ENCODE measurements at places on chromosomes 4 and X. TPM values are rescaled to one million over a fixed set of nuclear protein-coding genes. Genes with fewer than 3 reads are reported as not detected.

Gene ASB9
- 2.0 TPM for total RNA-seq

Gene NEIL3
- not detected for total RNA-seq

Gene BTK
- total RNA-seq = 7.9 TPM

Gene HHIP
- total RNA-seq = 2.8 TPM

Gene TMEM35A
- 11.5 TPM for total RNA-seq

Gene PDCL2
- total RNA-seq = not detected

Gene CAPN6
- total RNA-seq = 0.47 TPM

Gene SLC4A4
- total RNA-seq = 36.8 TPM

Gene SPANXA1
- total RNA-seq = not detected

Gene SLC7A11
- total RNA-seq = 19.2 TPM

Gene MAGEB1
- not detected for total RNA-seq

Gene PRSS12
- total RNA-seq = 2.4 TPM

Gene MAGEC2
- total RNA-seq = not detected

Gene BANK1
- total RNA-seq = 14.1 TPM

Gene TRPC3
- total RNA-seq = 11.8 TPM

Gene SH2D1A
- not detected for total RNA-seq

Gene CLCN4
- total RNA-seq = 2.2 TPM

Gene PPBP
- total RNA-seq = not detected

Gene SLC34A2
- 2.5 TPM for total RNA-seq

Gene EXOC1L
- total RNA-seq = not detected

Gene ANOS1
- 2.3 TPM for total RNA-seq

Gene USP46
- total RNA-seq = 34.6 TPM

Gene TKTL1
- not detected for total RNA-seq

Gene GIMD1
- total RNA-seq = not detected

Gene VBP1
- 40.5 TPM for total RNA-seq

Gene MAB21L2
- not detected for total RNA-seq

Gene PPP4R3C
- total RNA-seq = not detected

Gene BBS12
- total RNA-seq = 3.0 TPM

Gene GLOD5
- not detected for total RNA-seq

Gene EPGN
- 0.96 TPM for total RNA-seq

Gene GASK1B
- 30.8 TPM for total RNA-seq

Gene ACOX3
- total RNA-seq = 49.5 TPM

Gene PNMA6F
- not detected for total RNA-seq

Gene DCAF4L1
- 0.36 TPM for total RNA-seq

Gene SLIT2
- 38.1 TPM for total RNA-seq

Gene PNCK
- 12.3 TPM for total RNA-seq

Gene HERC5
- total RNA-seq = 3.0 TPM

Gene ARHGAP36
- total RNA-seq = not detected

Gene FRMD7
- total RNA-seq = 1.6 TPM

Gene TLR10
- 0.10 TPM for total RNA-seq

Gene GC
- total RNA-seq = 0.65 TPM

Gene PLA2G12A
- 30.9 TPM for total RNA-seq

Gene POU3F4
- total RNA-seq = not detected

Gene CYLC1
- total RNA-seq = not detected

Gene PPP1R2C
- total RNA-seq = not detected

Gene SORBS2
- total RNA-seq = 103 TPM

Gene CXCL11
- 0.31 TPM for total RNA-seq

Gene XKRX
- 0.96 TPM for total RNA-seq

Gene DCUN1D4
- total RNA-seq = 71.2 TPM

Gene PCDH10
- 12.1 TPM for total RNA-seq

Gene WDR17
- total RNA-seq = 5.5 TPM
